ENCODE measurements at places on chromosomes 16 and 17. TPM values are rescaled to one million over a fixed set of nuclear protein-coding genes. Genes with fewer than 3 reads are reported as not detected.

GRCh38 chr16:54927125-54928015 is 3.3 kb upstream of the IRX5 start:
- no peak for DNase-seq

Gene HYDIN
- total RNA-seq = 1.2 TPM

DNA sequence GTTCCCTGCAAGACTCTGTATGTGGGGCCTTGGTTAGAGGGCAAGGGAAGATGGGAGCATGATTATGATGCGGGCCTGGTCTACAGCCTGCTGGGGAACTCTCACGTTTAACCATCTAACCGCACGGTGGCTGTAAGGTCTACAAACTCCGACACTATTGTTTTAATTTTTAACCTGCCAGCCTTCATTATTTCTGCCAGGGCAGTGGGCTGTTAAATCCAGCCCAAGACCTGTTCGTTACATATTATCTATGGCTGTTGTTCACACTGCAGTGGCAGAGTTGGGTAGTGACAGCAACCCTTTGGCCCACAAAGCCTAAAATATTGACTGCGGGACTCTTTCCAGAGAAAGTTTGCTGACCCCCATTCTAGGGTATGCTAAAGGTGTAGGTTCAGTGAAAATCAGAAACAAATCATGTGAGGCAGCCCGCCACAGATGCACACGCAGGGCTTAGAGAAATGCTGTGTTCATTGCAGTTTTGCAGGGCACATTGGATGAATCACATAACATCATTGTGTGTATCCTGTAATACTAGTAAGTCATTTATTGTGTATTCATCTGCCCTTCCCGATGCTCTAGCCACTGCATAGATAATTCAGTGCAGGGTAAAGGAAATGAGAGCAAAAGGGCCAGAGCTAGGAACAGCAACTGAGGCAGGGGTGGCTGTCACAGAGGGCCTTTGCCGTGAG is 14.3 kb downstream of the SNX29 start:
- DNase-seq = no peak

DNA sequence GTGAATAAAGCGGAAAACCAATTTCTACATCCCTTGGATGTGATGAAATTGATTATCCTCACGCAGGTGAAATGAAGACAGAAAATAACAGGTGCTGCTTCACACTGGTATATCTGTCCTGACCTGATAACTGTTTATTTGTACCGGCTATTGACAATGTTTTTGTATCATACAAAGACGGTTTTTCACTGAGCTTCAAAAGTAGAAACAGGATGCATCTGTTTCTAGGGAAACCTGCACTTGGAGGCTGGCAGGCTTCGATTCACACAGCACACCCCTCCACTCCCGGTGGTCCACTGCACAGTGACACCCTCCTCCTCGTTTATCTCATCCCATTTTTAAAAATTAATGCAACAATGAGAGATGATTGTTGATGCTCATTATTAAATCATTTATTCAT is 104.5 kb downstream of the CPPED1 start:
- DNase-seq = no peak

DNA sequence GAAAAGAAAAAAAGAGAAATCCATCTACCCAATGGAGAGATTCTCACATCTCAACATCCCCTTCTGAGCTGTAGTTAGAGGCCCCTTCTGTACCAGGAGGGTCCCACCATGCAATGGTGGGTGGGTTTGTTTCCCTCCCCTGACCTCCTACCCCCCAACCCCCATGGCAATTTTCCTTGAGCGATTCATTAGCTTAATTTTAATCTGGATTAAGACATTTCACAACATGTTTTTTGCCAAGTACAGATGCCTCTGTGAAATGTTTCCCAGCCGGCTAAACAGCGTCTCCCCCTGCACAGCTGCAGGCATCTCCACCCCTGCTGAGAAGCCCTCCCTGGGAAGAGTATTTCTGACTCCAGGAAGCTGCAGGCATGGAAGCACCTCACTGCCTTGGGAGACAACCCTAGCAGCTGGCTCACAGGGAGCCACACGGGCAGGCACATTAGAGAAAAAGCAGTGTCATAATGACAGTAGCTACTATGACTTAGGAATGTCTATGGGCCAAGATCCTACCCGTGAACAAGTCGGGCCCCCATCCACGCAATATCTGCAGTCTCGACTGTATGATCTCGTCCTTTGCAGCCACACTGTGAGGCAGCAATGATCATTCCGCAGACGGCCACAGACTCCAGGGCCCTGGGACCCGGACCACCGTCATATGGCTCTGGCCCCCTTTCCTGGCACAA is 117.3 kb downstream of the ADCY9 start:
- no peak for DNase-seq

Gene KCNJ12
- not detected for total RNA-seq

DNA sequence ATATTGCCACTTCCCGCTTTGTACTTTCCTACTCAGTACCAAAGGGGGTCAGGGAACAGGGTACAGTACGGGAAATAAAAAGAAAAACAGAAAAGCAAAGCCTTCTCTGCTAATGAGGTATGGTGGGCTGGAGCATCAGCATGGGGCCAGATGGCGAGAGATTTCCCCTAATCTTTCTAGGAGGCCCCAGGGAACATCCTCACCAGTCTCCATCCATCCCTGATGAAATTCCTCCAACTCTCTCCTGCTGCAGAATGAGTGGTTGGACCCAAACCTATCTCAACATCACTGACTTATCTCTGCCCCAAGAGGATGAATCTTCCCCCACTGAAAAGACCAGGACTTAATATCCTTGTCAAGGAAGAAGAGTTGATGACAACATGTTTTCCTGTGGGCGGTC is 185.6 kb downstream of the C16orf78 start:
- DNase-seq = no peak

DNA sequence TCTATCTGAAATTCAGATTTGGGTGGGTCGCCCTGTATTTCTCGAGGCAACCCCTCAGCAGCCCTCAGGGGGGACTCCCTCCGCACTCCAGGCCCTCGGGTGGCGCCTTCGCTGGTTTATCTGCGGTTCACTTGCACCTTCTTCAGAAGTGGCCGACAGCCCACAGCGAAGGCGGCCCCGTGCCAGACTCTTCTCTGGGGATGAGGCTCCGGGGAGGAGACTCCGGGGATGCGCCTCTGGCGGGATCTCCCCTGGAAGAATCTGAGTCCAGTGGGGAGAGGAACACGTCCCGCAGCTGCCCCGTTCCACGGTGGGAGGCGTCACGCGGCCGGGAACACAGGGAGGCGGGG is 63.9 kb upstream of the DNAJA2 start:
- peak; percentile 46 for DNase-seq

DNA sequence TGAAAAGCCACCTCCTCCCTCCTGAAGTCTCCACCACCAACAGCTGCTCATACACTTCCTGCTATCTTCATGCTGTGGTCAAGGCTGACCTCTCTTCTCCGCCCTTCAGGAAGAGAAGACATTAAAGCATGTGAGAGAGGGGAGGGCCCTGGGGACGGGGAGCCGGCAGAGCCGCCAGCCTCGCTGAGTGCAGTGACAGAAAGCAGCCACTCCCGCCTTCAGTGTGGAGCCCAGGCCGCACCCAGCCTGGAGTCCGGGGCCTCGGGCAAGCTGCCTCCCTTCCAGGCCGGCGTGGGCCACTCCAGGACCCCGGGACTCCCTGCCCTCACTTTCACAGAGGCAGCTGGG is 94.7 kb upstream of the TNRC6C start:
- DNase-seq = no peak

DNA sequence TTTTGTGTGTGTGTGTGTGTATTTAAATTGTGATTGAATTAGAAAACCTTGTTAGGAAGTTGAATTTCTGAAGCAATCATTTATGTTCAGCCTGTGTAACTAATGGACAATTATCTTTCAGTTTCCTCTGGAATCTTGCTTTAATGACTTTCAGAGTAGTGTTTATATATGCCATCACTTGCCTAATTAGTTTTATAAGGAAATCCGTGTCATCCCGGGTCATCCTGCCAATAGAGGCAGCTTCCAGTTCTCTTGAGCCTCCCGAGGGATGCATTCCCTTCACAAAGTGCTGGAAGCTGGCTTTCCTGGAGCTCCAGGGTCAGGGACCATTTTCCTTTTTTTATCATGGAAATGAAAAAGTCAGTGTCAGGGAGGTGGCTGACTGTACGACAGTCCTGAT is 42.9 kb downstream of the PRKCA start:
- DNase-seq = no peak

Gene ADAMTS18
- total RNA-seq = not detected

Data from activated T-cell treated with anti-CD3 and anti-CD28 coated beads, Interleukin-2, amount 50 U/mL, for 72 hours (primary cell).